Tibial nerve (tissue), 4 donors: ENCODE measurements at places on chromosomes 5 and 9. TPM values are rescaled to one million over a fixed set of nuclear protein-coding genes. Genes with fewer than 3 reads are reported as not detected.

GRCh38 chr5:160378330-160378729, 7.9 kb upstream of the C1QTNF2 start:
- no peak overlapping the region for H3K27ac ChIP-seq
- no peaks in the 10 kb centered on the region for H3K27me3 ChIP-seq
- no peaks in the 10 kb centered on the region for H3K36me3 ChIP-seq
- no peak overlapping the region for H3K4me3 ChIP-seq
- H3K4me1 ChIP-seq: no peaks in the 10 kb centered on the region

GRCh38 chr9:135614821-135615665, 24.3 kb downstream of the GLT6D1 start:
- H3K27me3 ChIP-seq: no peaks in the 10 kb centered on the region
- H3K36me3 ChIP-seq: no peaks in the 10 kb centered on the region
- no peak overlapping the region for H3K4me3 ChIP-seq
- H3K27ac ChIP-seq: no peak overlapping the region
- DNase-seq: no peak
- H3K4me1 ChIP-seq: no peaks in the 10 kb centered on the region

DRD1 gene
- 0.21 TPM for total RNA-seq

DNA sequence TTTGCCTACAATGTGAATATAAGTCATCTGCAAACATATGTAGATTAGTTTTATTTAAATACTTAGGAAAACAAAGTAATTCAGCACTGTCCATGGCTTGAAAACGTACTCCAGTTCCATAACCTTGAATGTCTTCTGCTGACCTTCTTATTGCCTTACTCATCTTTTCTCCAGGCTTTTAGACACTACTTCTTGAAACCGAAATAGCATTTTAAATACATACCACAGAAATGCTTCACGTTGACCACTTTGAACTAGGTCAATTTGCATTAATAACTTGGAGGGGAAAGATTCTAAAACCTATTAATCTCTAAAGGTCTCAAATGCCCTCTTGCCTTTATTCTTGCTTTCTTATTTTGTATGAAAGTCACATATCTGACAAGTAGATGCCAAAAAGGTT, 995.4 kb upstream of the ACO1 start:
- H3K4me1 ChIP-seq: peaks cover 5% of the 10 kb centered on the region
- H3K27me3 ChIP-seq: no peaks in the 10 kb centered on the region
- no peak overlapping the region for H3K4me3 ChIP-seq
- no peaks in the 10 kb centered on the region for H3K36me3 ChIP-seq
- H3K27ac ChIP-seq: no peak overlapping the region

- no peak for DNase-seq
- H3K4me3 ChIP-seq: no peak overlapping the region
- no peaks in the 10 kb centered on the region for H3K27me3 ChIP-seq
- no peak overlapping the region for H3K27ac ChIP-seq
- H3K36me3 ChIP-seq: no peaks in the 10 kb centered on the region
Measured at GRCh38 chr9:89929315-89929672, 324.5 kb downstream of the GADD45G start.

DNA sequence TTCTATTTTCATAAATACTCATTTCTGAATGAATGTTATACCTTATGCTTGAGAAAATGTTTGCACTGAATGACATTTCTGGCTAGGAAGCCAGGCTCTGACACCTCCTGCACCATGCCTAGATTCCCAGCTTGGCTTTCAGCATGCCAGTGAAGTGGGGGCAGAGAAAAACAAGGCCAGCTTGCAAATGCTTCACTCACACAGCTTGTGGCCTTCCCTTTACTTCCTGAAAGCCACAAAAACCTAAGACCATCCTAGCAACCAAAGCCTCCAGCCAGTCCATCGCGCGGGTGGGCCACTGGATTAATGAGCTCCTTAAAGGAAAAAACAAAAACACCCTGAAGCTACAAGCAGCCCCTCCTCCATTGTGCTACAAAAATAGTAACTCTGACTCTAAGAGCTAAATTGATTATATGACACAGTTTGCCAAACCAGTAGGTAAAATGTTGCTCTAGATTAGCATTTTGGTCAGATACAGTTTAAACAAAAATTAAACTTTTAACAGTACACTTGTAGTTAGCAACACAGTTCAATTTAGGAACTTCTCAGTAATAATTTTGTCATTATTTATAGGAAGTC, 159.9 kb downstream of the TSSK1B start:
- H3K27me3 ChIP-seq: no peaks in the 10 kb centered on the region
- H3K4me1 ChIP-seq: no peaks in the 10 kb centered on the region

GRCh38 chr9:16401701-16402100, 468.8 kb downstream of the BNC2 start:
- no peak overlapping the region for H3K4me3 ChIP-seq
- no peak for DNase-seq

- H3K4me1 ChIP-seq: no peaks in the 10 kb centered on the region
- H3K4me3 ChIP-seq: no peak overlapping the region
- H3K36me3 ChIP-seq: no peaks in the 10 kb centered on the region
- no peak for DNase-seq
- no peak overlapping the region for H3K27ac ChIP-seq
Measured at GRCh38 chr5:86170194-86170593, 447.5 kb upstream of the COX7C start.

FBLL1 gene
- not detected for total RNA-seq

- no peaks in the 10 kb centered on the region for H3K27me3 ChIP-seq
- H3K4me1 ChIP-seq: peaks cover 64% of the 10 kb centered on the region
- no peak overlapping the region for H3K4me3 ChIP-seq
- no peaks in the 10 kb centered on the region for H3K36me3 ChIP-seq
- no peak overlapping the region for H3K27ac ChIP-seq
Measured at GRCh38 chr9:137192448-137192780, 3.9 kb downstream of the SSNA1 start.

C9 gene
- total RNA-seq: not detected
